ENCODE measurements at places on chromosomes 5 and 9. TPM values are rescaled to one million over a fixed set of nuclear protein-coding genes. Genes with fewer than 3 reads are reported as not detected.

The TLX3 gene
- not detected for total RNA-seq

The OR13J1 gene
- not detected for total RNA-seq

The MVB12B gene
- total RNA-seq: 5.3 TPM

The C9orf72 gene
- 4.3 TPM for total RNA-seq

The KLF4 gene
- total RNA-seq: 1.2 TPM

The NDUFS6 gene
- 56.7 TPM for total RNA-seq

The THBS4 gene
- total RNA-seq: 0.18 TPM

The CCDC127 gene
- 4.6 TPM for total RNA-seq

The NMUR2 gene
- total RNA-seq: not detected

The KIF4B gene
- total RNA-seq: under 0.01 TPM

The NTRK2 gene
- total RNA-seq: not detected

The SRP19 gene
- 34.0 TPM for total RNA-seq

The RMND5B gene
- 24.8 TPM for total RNA-seq

The ELOVL7 gene
- not detected for total RNA-seq

The PCDHGB7 gene
- total RNA-seq: 4.3 TPM

The CHSY3 gene
- total RNA-seq: 5.0 TPM

The GPR150 gene
- 0.18 TPM for total RNA-seq
